ENCODE measurements at places on chromosomes 7 and 10. TPM values are rescaled to one million over a fixed set of nuclear protein-coding genes. Genes with fewer than 3 reads are reported as not detected.

DNA sequence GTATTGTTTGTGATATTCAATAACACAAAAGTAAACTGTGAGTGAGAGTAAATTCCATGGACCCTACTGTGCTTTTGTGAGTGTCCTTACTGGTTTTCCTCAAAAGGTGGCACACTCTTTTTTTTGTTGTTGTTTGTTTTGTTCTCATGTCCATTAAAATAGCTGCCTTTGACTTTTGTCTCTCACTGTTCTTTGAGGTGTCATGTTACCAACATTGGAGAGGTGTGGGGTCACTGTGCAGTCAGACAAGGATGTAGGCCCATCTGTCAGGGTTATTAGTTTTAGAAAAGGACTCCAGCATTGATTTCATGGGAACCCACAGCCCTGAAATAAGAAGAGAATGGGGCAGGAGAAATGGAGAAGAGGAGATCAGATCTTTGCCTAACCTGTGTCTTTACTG, 383.1 kb downstream of the SORCS3 start:
- no peak for DNase-seq

The SEM1 gene
- 48.1 TPM for total RNA-seq

DNA sequence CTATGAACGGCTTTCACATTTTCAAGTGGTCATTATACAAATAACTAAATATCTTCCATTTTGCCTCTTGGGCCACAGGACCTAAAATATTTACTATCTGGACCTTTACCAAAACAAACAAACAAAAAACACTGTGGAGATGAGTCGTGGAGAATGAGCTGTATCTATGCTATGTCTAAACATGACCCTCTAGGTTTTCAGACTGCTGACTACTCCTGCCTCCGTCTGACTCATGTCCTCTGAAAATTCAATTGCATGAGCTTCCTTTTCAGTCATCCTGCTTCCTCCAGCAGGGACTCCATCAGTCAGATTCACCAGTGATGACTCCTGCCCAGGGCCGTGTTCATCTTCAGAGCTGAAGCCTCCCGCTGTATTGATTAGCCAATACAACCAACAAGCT, 96.8 kb downstream of the COL28A1 start:
- DNase-seq, result no peak

The SKIDA1 gene
- 5.4 TPM for total RNA-seq

DNA sequence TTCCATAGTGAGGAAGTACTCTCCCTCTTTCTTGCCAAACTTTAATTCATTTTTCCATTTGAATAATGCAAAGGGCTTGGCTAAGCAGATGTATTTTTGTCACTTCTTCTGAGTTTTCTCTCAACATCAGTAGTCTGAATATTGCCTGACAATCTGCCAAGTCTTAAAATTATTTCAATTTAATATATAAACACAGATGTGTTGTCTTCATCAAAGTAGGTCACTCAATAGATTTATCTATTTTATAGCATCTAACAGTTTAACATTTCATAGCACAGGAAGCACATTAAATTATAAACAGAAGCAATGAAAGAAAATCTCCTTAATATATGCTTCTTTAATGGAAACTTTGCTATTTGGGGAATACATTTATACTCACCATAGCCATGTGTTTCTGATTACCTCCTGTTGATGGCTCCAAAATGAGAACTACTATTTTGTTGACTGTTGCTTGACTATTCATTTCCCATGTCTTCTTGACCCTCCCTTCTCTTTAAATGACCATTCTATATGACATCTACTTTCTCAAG, 4.5 kb downstream of the CPED1 start:
- no peak for DNase-seq
